GM04504 (cell line): ENCODE measurements at places on chromosomes 6 and 20.

GRCh38 chr6:166540631-166541331 is 45.7 kb downstream of the RAMACL start:
- no peak for DNase-seq

DNA sequence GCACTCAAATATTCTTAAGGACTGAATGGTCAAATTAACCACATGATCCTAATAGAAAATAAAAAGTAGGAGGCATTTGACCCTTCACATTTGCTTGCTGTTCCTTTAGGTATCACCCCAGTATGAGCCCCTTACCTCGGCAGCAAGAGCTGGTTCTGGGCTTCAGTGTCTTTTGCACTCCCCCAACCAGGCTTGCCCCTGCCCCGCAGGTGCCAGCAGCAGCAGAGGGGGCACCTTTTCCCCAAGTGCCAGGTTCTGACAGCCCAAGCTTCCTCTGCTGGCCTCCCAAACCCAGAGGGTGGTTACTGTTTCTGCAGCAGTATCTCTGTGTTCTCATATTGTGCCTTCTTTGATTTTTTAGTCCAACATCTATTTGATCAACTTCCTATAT is 23.2 kb downstream of the UBE2V1 start:
- no peak for DNase-seq

GRCh38 chr6:56387621-56388414 is 140.4 kb upstream of the COL21A1 start:
- DNase-seq: no peak

- DNase-seq: no peak
Measured at GRCh38 chr6:160679402-160679769, 15.3 kb upstream of the LPA start.

GRCh38 chr6:6482256-6482655 is 106.3 kb upstream of the LY86 start:
- DNase-seq: no peak

DNA sequence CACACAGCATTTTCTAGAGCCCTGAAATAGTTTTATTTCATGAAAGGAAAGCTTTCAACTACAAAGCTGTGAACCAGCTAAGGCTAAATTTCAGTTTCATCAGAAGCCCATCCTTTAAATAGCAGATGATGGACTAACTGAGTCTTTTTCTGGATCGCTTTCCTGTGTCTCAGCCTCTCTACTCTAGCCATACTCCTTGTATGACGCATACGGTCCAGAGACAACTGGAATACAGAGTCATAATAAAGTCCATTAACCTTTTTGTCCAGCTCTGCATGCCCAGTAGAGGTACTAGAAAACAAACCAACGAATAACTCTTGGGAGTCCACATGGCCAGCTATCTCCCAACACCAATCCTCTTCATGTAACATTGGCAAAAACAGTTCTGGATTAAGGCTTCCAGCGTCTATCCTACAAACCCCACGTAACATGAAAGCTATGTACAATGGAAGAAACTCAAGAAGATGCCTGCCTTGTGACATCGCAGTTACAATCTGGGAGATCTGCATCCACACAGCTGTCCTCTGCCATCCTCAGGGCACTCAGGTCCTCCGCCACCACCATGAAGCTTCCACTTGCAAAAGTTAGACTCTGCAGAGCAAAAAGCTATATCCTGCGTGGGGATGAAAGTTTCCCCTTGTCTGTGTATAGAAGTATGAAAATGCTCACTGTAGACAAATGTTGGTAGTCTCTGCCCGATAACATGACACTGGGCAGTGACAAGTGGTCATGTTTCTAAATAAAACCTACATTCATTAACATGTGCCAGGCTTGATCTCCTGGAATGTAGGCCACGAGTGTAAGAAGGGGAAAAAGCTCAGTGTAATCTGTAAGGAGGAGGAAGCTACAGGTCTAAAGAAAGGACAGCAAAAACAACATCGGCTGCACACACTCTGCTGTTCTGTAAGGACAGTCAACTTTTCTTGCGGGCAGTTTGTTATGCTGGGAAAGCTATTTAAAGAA is 360.4 kb downstream of the ESR1 start:
- DNase-seq: no peak
